Stimulated activated CD8-positive, alpha-beta memory T cell treated with anti-CD3 and anti-CD28 coated beads, Interleukin-4, amount 100 ng/mL, for 4 hours (primary cell): ENCODE measurements at places on chromosomes 7 and 10.

DNA sequence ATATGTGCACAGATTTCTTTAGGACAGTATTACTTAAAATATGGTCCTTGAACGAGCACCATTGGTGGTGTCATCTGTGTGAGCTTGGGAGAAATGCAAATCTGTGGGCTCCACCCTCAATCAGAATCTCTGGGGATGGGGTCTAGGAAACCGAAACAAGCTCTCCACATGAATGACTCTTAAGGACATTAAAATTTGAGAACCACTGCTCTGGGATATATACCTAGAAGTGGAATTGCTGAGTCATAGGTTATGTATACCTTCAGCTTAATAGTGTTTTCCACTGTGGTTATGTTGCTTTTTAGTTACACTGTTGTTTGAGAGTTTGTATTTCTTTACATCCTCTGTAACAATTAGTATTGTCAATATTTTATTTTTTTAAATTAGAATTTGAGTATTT, 24.0 kb downstream of the ZNRF2 start:
- no peak for DNase-seq

DNA sequence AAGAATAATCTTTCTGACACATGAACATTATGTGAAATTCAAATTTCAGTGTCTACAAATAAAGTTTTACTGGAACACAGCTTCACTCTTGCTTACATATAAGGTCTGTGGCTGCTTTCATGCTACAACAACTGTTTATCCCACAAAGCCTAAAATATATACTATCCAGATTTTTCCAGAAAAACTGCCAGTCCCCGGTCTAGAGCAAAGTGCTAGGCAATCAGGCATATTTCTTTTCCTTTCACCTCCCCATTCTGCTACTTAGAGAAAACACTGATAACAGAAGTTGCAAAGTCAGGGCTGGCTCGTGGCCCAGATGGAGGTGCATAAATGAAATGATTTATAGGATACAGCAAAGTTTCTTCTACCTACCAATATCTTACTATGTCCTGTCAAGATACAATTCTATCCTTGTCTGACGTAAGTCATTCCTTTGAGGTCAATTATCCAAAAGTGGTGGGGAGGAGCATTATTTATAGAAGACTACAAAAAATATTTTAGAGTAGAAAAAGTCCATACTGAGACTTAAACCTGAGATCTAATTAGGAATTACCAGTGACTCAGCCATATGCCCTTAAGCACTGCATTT, 384.1 kb downstream of the NXPH1 start:
- no peak for DNase-seq

DNA sequence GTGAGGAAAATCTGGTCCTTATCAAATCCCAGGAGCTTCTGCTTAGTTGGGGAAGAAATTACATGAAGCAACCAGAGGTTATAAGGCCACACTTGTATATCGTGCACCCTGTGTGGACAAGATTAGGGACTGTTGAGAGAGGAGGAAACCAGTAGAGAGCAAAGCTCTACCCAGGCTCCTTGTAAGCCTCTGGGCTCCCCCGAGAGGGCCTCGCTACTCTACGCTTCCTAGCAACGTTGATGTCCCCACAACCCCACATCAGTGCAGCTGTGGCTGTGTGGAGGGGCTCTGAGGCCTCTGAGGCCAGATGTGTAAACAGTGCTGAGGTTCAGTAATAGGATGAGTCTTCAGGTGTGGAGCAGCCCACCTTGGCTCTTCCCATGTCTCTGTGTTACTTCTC, 16.0 kb downstream of the HIF1AN start:
- DNase-seq, result no peak

GRCh38 chr7:94445696-94446194, 51.0 kb downstream of the COL1A2 start:
- no peak for DNase-seq

- DNase-seq, result no peak
These were observed 141.0 kb downstream of the PLXNA4 start for GRCh38 chr7:132435016-132435990.

DNA sequence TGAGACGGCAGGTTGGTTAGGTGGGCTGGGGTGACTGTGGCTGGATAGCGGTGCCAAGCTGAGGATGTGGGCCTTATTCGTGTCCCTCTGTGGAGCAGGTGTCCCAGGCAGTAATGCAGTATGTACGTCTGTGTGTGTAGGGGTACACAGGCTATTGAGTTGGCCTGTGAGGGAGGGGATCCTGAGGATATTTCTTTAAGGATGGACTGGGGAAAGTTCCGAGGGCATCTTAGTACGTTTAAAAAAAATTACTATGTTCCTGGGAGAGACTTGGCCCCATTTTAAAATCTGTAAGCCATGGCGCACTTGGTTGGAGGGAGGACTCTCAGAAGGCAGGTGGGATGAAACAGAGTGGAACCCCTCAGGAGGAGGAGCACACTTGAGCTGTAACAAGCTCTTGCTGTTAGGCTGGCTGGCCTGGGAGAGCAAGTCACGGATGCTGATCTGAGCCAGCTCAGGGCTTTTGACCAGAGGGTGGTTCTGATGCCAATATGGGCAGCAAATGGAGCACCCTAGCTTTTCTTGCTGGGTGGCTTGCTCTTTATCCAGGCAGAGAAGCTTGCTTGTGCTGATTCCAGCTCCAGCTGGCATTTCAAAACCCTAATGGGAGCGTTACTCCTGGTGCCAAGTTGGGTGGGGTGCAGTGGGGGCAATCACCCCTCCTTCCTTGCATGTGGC, 765 bp downstream of the WBP1L start:
- DNase-seq, result no peak

DNA sequence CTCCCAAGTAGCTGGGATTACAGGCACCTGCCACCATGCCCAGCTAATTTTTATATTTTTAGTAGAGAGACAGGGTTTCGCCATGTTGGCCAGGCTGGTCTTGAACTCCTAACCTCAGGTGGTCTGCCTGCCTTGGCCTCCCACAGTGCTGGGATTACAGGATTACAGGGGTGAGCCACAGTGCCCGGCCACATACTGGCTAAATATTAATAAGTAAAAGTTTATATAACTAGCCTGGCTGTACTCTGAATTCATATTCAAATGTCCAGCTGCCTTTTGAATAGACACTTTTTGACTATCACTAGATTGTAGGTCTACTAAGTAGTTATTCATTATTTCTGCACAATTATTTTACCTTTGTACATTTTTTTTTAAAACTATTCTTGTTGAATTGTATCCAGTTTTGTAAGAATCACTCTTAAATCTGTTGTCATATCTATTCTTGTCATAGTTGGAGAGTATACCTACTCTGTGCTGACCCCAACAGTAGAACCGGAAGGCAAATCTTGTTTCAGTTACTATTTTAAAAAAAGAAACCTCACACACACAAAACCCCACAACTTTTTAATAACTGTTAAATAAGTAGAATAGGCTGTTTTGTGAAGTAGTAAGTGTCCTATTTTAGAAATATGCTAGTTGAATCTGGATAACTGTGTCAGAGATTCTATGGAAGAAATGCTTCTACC, 29.6 kb downstream of the MINPP1 start:
- no peak for DNase-seq

- DNase-seq, result no peak
These were observed 111.6 kb downstream of the ADARB2 start for GRCh38 chr10:1625731-1626130.

- DNase-seq, result no peak
These were observed 19.8 kb downstream of the CRHR2 start for GRCh38 chr7:30662431-30662939.

DNA sequence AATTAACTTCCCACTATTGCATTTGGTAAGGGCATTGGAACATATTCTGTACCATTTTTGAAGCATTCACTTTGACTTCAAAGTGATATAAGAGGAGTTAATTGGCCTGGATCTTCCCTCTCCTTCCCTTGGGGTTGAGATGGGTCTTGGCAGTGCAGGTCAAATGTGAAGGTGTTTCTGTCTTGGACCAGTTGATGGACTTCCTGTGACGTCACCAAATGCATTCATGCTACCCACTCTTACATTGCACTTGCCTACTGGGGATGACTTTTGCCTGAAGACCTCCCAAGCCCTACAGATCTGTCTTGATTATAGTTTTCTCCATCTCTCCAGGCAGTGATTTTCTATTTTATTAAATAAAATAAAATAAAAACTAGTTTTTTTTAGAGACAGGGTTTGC, 221.5 kb downstream of the BUB3 start:
- DNase-seq, result no peak

DNA sequence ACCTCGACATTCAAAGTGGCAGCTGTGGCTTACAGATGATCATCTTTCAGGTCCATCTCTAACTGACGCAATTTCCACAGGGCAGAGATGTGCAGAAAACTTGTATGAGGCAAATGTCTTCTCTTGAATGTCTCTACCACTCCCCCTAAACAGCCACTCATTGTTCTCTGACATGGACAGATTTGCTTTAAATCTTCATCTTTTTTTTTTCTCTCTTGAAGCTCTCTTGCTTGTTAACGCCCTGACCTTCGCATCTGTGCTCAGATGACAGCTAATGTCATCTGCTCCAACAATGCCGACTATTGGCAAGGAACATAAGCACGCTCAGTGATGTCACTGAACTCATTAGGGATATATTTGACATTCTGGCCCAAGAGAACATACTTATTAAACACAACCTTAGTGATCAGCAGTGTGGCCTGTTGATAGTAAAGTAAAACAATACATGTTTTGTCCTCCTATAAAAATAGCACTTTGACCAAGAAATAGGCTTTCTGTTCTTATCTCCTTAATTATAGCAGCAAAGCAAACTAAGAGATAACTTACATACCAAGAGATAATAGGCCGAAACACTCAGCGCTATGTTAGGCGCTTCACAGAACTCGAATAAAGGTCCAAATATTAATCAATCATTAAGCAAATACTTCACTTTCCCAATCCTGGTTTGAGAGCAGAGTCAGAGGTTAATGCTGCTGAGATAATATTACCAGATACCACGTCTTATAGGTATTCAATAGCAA, 583.5 kb downstream of the PARD3 start:
- DNase-seq, result no peak

DNA sequence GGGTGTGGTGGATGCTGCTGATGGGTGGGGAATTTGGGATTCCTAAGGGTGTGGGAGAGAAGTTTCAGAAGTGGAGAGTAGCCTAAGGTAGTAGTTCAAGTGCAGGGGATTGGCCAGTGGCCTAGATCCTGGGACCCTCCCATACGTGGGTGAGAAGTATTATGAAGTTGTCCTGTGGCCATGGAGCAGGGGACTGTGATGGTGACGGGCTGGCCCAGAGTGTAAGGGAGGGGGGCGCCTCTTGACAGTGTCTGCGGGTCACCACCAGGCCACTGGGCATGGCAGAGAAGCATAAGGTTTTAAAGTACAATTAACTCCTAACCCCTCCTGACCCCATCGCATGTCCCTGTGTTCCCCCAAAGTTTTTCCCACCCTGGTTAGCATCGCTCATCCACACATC, 70.2 kb downstream of the RBM33 start:
- DNase-seq, result no peak

GRCh38 chr7:137846827-137847567, at the start of gene DGKI:
Gene DGKI (minus strand): TSS chr7:137846974.
- DNase-seq, result no peak

DNA sequence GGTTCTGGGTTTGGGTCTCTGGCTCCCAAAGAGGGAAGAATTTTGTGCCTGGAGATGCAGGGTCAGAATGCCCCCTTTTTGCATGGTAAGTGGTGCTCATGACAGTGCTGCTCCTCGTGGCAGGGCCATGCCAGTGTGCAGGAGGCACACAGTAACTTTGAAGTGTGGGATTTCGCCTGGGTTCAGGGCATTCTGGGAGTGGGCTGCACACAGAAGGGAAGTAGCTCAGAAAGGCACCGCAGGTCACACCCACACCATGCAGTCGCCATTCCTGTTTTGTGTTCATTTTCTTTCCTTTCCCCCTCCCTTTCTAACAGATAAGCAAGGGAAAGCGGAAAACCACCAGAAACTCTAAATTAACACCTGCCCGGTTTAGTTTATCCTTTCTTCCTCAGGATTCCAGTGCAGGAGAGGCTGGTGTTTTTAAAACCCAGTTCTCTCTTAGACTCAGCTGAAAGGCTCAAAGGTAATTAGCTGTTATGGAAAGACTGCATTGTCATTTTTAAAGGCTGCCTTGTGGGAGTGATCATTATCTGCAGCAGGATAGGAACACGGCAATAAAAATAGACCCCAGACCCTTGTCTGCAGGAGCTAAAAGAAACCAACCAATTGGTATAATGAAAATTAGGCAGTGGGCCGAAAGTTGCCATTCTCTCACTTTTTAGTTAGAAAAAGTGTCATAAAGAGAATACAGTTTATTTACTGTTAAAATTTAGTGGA, 50.2 kb downstream of the EEPD1 start:
- DNase-seq, result no peak

DNA sequence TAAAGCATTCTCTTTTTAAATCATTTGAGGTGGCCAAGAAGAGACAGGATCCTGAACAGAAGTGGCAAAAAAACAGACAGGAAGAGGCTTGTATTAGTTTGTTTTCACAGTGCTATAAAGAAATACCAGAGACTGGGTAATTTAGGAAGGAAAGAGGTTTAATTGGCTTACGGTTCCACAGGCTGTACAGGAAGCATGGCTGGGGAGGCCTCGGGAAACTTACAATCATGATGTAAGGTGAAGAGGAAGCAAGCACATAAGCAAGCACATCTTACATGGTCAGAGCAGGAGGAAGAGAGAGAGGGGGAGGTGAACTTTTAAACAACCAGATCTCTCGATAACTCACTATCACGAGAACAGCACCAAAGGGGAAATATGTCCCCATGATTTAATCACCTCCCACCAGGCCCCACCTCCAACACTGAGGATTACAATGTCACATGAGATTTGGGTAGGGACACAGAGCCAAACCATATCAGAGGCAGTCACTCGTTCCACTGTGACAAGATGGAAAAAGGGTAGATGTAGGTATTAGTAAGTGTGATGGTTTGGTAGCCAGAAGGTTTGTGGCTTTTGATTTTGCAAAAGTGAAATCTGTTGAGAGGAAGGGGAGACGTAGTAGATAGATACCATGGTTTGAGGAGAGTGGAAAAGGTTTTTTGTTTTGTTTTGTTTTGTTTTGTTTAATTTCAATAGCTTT, 5.1 kb downstream of the MSRB2 start:
- no peak for DNase-seq
